ENCODE measurements at places on chromosomes 1 and 21. TPM values are rescaled to one million over a fixed set of nuclear protein-coding genes. Genes with fewer than 3 reads are reported as not detected.

- no peaks in the 10 kb centered on the region for H3K27me3 ChIP-seq
- no peak overlapping the region for H3K27ac ChIP-seq
- H3K4me1 ChIP-seq = no peaks in the 10 kb centered on the region
- peaks cover 12% of the 10 kb centered on the region for H3K36me3 ChIP-seq
- no peak overlapping the region for H3K4me3 ChIP-seq
Observed at GRCh38 chr1:62090016-62090415, 104.6 kb upstream of the L1TD1 start.

Gene FRRS1
- total RNA-seq = 39.1 TPM

Gene NOS1AP
- 6.7 TPM for total RNA-seq

GRCh38 chr1:99315305-99315704 is 51.0 kb downstream of the PLPPR4 start:
- no peak overlapping the region for H3K4me3 ChIP-seq
- H3K4me1 ChIP-seq = no peaks in the 10 kb centered on the region
- no peaks in the 10 kb centered on the region for H3K36me3 ChIP-seq
- no peaks in the 10 kb centered on the region for H3K27me3 ChIP-seq

Gene PHGDH
- 199 TPM for total RNA-seq

- no peak overlapping the region for H3K27ac ChIP-seq
- H3K27me3 ChIP-seq = peaks cover 46% of the 10 kb centered on the region
- no peaks in the 10 kb centered on the region for H3K36me3 ChIP-seq
- H3K4me3 ChIP-seq = no peak overlapping the region
- DNase-seq = no peak
Observed at GRCh38 chr1:224626042-224626441, 9.9 kb downstream of the CNIH3 start.

GRCh38 chr1:156376146-156376545 is 7.1 kb downstream of the RHBG start:
- H3K36me3 ChIP-seq = peaks cover 5% of the 10 kb centered on the region
- peaks cover 55% of the 10 kb centered on the region for H3K27me3 ChIP-seq
- no peaks in the 10 kb centered on the region for H3K4me1 ChIP-seq
- DNase-seq = no peak
- H3K27ac ChIP-seq = no peak overlapping the region

Gene KRTAP19-3
- not detected for total RNA-seq

DNA sequence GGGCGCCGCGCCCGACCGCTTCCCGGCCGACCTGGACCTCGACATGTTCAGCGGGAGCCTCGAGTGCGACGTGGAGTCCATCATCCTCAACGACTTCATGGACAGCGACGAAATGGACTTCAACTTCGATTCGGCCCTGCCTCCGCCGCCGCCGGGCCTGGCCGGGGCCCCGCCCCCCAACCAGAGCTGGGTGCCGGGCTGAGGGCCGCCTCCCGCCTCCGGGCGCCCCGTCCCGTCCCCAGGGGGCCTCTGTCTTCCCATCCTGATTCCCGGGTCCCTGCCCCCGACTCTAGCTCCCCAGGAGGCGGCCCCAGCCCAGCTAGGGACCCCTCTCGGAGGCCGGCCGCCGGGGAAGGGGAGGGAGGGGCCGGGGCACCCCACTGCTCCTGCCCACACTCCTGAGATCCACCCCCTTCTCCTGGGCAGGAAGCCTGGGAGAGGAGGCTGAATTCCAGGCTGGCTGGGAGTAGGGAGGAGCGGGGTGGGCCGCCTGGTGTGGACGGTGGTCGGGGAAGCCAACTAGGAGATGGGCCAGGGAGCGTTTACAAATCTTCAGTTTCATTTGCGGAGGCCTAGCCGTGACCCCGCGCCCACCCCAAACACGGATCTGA is 21.4 kb downstream of the FOXO6 start:
- H3K4me1 ChIP-seq = peaks cover 21% of the 10 kb centered on the region
- no peak overlapping the region for H3K27ac ChIP-seq
- H3K27me3 ChIP-seq = peaks cover 50% of the 10 kb centered on the region
- peaks cover 19% of the 10 kb centered on the region for H3K36me3 ChIP-seq
- DNase-seq = peak; percentile 55

DNA sequence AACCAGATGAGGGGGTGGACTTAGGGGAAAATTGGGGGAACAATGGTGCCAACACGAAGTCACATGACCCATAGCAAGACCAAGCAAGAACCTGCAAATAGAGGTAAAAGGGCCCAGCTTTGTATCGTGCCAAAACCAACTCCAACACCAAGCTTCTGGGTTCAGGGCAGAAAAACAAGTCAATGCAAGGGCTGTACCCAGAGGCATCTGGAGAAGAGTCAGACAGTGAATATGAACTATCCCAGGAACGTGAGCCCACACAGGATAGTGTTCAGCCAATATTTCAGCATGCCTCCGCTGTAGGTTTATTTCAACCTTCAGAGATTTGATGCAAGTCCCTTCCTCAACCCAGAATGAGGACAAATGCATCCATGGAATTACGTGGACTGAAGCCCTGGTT is 15.0 kb upstream of the ZMYM6 start:
- H3K4me1 ChIP-seq = peaks cover 10% of the 10 kb centered on the region
- H3K36me3 ChIP-seq = no peaks in the 10 kb centered on the region
- H3K27me3 ChIP-seq = peaks cover 10% of the 10 kb centered on the region
- no peak for DNase-seq
- no peak overlapping the region for H3K4me3 ChIP-seq
- H3K27ac ChIP-seq = no peak overlapping the region

DNA sequence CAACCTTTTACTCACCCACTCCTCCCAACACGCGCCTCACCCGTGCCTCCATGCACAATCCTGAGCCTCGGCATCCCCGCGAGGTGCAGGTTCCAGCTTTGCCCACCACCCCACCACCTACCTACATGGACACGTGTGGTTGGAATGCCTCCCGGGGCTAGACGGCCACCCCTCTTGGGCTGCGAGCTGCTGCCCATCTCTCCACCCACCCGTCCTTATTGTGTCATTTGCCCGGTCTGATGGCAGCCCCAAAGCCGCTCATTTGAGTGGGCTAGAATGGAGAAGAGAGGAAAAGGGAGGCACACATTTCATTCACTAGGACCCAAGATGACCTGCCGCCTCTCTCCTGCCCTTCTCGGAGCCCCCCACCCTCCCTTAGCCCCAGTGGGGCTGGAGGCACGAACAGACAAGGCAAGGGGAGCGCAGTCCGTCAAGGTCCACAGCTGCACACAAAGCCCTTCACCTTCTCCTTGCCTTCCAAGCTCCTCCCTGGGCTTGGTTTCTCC is 785 bp downstream of the ZNF697 start:
- H3K36me3 ChIP-seq = peaks cover 24% of the 10 kb centered on the region
- peak overlapping the region; percentile 98 for H3K4me3 ChIP-seq
- peaks cover 8% of the 10 kb centered on the region for H3K27me3 ChIP-seq

- H3K27me3 ChIP-seq = peaks cover 38% of the 10 kb centered on the region
- no peak overlapping the region for H3K4me3 ChIP-seq
- no peaks in the 10 kb centered on the region for H3K4me1 ChIP-seq
- DNase-seq = no peak
- no peak overlapping the region for H3K27ac ChIP-seq
Observed at GRCh38 chr1:210302501-210302900, 26.2 kb upstream of the HHAT start.

DNA sequence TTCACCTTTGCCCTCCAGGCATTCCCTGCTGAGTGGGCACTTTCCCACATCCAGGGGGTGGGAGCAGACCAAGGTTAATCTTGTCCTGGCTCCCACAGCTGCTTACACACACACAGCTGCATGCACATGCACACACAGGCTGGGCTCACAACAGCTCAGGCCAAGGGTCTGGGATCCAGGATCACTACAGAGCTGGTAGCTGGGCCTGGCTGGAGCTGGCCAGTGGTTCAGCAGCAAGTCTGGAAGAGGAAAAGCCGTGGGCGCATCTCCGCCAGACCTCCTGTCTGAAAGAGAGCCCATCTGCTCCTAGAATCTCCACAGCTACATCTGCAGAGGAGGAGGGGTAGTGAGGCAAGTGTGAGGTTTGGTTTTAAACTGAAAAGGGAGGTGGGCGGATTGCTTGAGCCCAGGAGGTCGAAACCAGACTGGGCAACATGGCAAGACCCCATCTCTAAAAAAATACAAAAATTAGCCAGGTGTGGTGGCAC is 3.8 kb downstream of the CDK18 start:
- peaks cover 2% of the 10 kb centered on the region for H3K27me3 ChIP-seq
- peaks cover 21% of the 10 kb centered on the region for H3K36me3 ChIP-seq
- H3K4me3 ChIP-seq = no peak overlapping the region
- DNase-seq = no peak

- no peaks in the 10 kb centered on the region for H3K27me3 ChIP-seq
- H3K36me3 ChIP-seq = peaks cover 4% of the 10 kb centered on the region
- no peak for DNase-seq
- peaks cover 17% of the 10 kb centered on the region for H3K4me1 ChIP-seq
- no peak overlapping the region for H3K27ac ChIP-seq
Observed at GRCh38 chr1:22837332-22837731, 126.7 kb downstream of the EPHB2 start.

GRCh38 chr1:173126421-173126820 is 75.7 kb upstream of the TNFSF18 start:
- no peak overlapping the region for H3K27ac ChIP-seq
- no peaks in the 10 kb centered on the region for H3K36me3 ChIP-seq
- DNase-seq = no peak
- no peak overlapping the region for H3K4me3 ChIP-seq
- H3K4me1 ChIP-seq = peaks cover 67% of the 10 kb centered on the region

Gene RUNX1
- 61.1 TPM for total RNA-seq

DNA sequence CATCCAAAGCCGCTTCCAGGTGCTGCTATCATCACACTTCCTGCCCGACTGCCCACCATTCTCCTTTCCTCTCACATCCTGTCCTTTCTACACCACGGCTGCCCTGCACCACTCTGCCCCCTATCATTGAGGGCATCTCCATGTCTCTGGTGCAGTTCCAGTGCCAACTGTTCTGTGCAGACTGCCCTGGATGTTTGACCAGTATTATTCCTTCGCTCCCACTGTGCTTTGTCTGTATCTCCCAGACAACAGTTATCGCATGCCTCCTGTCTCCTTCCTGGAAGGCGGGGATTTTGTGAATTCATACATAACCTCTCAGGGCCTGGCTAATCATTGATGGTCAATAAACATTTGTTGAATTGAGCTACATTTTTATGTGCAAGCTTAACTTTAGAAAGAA is 63.6 kb upstream of the GNG12 start:
- peak overlapping the region; percentile 90 for H3K27ac ChIP-seq
- DNase-seq = peak; percentile 71
- H3K4me3 ChIP-seq = peak overlapping the region; percentile 60
- H3K36me3 ChIP-seq = peaks cover 15% of the 10 kb centered on the region

Gene LCE2A
- not detected for total RNA-seq

Gene RXFP4
- not detected for total RNA-seq

- H3K27ac ChIP-seq = no peak overlapping the region
- no peaks in the 10 kb centered on the region for H3K36me3 ChIP-seq
- H3K27me3 ChIP-seq = no peaks in the 10 kb centered on the region
Observed at GRCh38 chr1:36425791-36426190, 24.5 kb downstream of the OSCP1 start.

Gene MRPS21
- total RNA-seq = 66.9 TPM

Gene NOC2L
- total RNA-seq = 107 TPM

DNA sequence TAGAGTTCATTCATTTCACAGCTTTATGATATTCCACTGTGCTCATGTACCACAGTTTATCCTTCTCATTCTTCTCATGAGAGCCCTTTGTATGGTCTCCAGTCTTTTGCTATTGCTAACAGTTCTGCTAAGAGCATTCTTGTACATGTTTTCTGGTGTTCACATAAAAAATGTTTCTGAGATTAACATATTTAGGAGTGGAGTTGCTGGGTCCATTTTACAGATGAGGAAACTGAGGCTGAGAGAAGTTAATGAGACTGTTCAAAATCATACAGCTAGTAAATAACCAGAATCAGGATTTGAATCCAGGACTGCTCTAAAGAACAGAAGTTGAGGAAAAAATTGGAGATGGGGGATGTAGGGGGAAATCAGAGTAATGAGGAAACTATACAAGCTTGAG is 28.8 kb upstream of the RGS16 start:
- no peak overlapping the region for H3K4me3 ChIP-seq
- H3K36me3 ChIP-seq = no peaks in the 10 kb centered on the region
- H3K4me1 ChIP-seq = peaks cover 39% of the 10 kb centered on the region
- peaks cover 9% of the 10 kb centered on the region for H3K27me3 ChIP-seq
- no peak overlapping the region for H3K27ac ChIP-seq

Gene TEKT2
- total RNA-seq = 0.31 TPM

DNA sequence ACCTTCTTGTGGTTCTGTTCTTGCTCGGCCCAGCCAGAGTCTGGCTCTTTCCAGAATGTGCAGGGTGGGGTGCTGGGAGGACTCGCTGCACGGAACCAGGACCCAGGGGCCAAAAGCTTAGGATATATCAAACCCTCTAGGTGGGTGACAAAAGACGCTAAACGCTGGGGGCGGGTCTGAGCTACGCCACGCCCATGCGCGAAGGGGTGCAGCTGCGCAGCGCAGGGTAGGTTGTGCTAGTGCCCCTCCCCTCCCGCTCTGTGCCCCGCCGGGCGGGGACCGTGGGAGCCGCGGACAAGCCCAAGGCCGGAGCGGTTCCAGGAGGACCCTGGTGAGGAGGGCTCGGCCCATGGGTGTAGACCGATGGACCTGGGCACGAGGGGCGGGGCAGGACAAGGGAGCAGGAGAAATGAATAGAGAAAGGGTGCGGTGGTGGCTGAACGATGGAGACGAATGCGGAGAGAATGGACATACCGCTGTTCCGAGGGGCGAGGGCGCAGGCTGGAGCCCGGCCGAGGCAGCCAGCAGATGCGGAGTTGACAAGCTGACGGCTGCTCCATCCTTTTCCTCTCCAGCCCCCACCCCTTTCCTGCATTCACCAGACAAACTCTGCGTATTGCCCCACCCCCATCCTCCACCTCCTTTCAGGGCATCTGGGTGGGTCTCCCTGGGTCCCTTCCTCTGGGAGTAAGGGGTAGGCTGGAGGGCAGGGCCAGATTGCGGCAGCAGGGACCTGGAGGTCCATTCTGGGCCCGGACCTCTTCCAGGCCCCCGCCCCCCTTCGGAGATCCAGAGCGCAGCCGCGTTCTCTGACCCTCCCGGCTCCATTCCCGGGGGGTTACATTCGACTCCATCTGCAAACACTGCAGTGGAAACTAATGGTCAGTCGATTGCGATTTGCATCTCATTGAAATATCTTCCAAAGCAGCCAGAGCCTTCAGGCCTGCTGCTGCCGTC is at the start of gene RUSC1:
RUSC1 (plus strand) TSS at position 234 of the 957 bp plus-strand sequence. CDS start 880 bp downstream, outside the sequence.
- H3K27me3 ChIP-seq = no peaks in the 10 kb centered on the region
- peak within 1 kb of the TSS; percentile 79 for H3K27ac ChIP-seq
- H3K4me3 ChIP-seq = peak within 1 kb of the TSS; percentile 90
- no peak for DNase-seq
- peaks cover 92% of the 10 kb centered on the region for H3K36me3 ChIP-seq

Gene HPDL
- total RNA-seq = 8.4 TPM

DNA sequence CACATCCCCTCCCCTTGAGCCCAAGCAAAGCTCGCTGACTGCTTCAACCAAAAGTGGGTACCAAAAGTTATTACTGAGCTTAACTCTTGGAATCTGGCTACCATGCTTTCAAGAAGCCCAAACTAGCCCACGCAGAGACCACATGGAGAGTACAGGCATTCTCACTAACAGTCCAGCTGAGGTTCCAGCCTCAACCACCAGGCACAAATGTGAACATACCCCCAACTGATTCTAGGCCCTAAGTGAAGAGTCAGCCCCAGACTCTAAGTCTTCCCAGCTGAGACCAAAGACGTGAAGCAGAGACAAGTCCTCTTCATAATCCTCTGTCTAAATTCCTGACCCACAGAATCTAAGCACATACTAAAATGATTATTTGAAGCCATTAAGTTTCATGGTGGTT is 36.8 kb downstream of the EVI5 start:
- H3K4me3 ChIP-seq = no peak overlapping the region
- no peaks in the 10 kb centered on the region for H3K36me3 ChIP-seq
- H3K27ac ChIP-seq = no peak overlapping the region
- no peaks in the 10 kb centered on the region for H3K27me3 ChIP-seq
- H3K4me1 ChIP-seq = peaks cover 18% of the 10 kb centered on the region
- no peak for DNase-seq
